ENCODE measurements at places on chromosomes 13 and 19. TPM values are rescaled to one million over a fixed set of nuclear protein-coding genes. Genes with fewer than 3 reads are reported as not detected.

DNA sequence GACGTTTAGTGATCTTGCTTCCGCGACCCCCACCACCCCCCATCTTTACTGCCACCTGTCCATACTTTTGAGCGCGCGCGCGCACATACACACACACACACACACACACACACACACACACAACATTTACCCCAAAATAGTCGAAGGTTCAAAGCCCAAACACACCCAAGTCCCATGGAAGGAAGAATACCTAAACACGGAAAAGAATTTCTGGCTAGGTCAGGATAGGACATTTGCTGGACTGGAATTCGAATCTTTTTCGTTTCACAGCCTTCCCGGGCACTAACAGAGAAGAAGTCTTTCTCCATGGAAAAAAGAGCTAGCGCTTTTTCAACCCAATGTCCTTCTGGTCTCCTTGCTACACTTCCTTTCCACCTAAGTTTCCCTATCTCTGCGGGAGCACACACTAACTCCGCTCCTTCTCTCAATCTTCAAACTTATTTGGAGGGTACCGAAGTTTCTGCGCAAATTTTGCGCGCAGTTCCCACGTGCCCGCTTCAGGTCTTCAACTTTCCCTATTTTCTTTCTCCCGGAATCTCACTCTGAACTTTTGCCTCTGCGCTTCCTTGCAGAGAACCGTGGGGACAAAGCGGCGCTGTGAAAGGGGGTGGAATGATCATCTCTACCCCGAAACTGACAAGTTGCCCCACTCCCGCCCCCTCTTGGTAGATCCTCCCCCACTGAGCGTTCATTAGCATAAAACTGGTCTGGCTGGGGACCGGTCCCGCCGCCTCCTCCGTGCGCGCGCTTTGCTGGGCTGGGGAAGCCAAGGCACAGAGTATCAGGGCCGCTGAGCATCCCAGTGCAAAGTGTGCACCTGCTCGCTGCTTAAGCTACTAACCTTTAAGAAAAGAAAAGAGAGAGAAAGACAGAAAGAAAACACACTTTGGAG, 2.7 kb downstream of the DACH1 start:
- peak; percentile 42 for DNase-seq

DNA sequence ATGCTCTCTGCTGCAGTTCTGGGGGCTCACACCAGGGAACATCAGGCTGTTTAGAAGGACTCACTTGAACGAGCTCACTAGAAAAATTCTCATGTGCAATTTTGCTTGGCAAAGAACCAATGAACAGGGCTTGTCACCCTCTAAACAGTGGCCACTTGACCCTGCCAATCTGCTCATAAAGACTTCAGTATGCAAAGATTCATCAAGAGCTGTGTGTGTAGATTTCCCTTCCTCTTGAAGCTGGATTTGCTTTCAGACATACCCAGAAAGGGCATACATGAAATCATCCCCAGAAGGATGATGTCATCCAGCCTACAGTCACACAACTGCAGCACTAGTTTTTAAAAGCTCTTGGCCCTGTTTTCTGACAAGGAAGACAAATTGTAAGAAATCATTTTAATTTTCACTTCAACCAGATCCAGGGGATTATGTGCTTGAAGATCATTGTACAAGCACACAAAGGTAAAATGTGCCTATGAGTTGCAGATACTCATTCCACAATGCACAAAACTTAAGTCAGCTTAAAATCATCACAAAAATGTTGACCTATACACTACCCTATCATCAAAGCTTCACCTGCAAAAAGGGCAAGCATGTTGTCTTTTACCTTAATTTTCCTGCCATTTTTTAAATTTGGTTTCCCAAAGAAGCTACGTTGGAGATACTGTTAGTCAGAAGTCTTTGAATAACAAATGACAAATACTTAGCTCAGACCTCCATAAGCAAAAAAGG, 5.2 kb upstream of the STK24 start:
- peak; percentile 51 for DNase-seq

ZNF234 gene
- 1.0 TPM for polyA plus RNA-seq

GRCh38 chr13:21067848-21068247, 6.5 kb upstream of the LATS2 start:
- DNase-seq, result no peak

- no peak for DNase-seq
These were observed 666.4 kb downstream of the OLFM4 start for GRCh38 chr13:53694814-53695532.

GRCh38 chr19:16301999-16302694, 22.5 kb upstream of the KLF2 start:
- DNase-seq, result no peak

DNA sequence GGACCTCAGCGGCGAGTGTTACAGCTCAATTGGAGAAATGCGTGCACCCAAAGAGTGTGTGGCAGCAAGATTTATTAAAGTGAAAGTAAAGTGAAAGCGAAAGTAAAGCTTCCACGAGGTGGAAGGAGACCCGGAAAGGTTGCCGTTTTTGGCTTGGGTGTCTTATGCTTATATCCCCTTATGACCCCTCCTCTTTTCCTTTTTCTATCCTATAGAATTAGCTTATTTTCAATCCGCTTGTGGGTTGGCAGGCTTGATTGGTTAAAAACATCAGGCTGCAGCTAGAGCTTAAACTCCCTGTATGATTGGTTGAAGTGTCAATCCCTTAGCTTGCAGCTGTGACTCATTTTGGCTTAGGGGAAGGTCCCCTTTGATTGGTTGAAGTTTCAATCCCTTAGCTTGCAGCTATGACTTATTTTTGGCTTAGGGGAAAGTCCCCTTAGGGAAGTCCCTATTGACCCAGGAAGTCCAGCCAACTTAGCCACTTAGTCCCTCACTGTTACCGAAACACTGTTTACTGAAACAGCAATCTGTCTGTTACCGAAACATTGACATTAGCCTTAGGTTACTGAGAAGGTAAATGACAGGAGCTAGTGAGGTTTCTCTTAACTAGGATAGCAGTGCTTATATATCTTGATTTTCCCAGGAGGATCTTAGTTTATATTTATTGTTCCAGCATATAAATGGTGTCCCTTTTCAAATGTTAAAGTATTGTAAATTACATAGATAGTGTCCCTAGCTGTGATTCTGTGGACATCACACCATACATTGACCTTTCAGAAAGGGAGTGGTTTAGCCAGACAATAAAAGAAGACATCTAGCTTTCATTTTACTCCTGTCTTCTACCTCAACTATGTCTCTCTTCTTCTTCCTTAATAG, 575.8 kb downstream of the DACH1 start:
- peak; percentile 97 for DNase-seq

GRCh38 chr19:279656-280055, 11.5 kb downstream of the PLPP2 start:
- DNase-seq, result no peak

DNA sequence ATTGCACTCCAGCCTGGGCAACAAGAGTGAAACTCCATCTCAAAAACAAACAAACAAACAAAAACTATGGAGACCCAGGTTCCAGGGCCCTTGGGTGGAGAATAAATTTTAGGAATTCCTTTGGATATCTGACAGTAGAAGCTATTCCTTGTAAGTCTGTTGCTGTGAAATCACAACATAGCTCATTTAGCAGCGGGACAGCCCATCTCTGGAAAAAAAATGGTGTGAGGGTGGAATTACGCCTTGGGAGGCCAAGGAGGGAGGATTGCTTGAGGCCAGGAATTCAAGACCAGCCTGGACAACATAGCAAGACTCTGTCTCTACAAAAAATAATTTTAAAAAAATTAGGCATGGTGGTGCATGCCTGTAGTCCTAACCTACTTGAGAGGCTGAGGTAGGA, 15.7 kb downstream of the HMGB1 start:
- DNase-seq, result no peak

- DNase-seq, result no peak
These were observed 12.1 kb downstream of the CEBPA start for GRCh38 chr19:33290082-33290815.

DNA sequence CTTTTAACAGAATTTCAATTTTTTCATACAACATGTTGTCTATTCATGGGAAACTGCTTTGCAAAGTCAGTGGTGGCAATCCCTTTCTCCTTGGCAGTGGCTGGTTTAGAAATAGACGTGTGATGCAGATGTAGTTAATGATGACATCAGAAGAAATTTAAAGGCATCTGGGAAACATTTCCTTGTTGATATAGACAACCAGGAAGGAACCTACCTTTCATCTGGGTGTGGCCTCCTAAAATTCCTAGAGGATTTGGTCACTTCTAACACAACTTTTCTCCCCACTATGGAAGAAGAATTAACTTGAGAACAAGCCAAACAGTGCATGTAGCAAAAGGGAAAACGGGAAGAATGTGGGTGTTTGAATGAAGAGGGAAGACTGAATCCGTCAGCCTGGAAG, 102.8 kb downstream of the EFNB2 start:
- no peak for DNase-seq

CALR3 gene
- not detected for polyA plus RNA-seq

IQCN gene
- not detected for polyA plus RNA-seq

- DNase-seq, result no peak
These were observed 173.5 kb upstream of the LSM14A start for GRCh38 chr19:33998739-33999345.

MAMSTR gene
- not detected for polyA plus RNA-seq

PTH2 gene
- not detected for polyA plus RNA-seq

DNA sequence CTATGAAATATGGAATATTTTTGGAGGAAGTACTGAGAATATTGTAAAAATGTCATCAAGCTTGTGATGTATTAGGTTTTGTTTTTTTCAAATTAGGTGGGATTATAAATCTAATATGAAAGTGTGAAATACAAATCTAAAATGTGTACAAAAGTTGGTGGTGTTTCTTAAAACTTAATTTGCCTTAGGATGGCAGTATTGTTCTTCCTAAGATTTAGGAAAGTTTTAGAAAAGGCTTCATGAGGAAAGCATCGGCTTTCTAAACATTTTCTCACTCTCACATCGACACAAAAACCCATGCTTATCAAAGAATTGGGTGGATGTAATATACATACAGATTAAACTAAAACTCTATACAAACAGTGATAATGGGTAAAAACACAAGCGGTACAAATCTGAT, 972.0 kb upstream of the PCDH20 start:
- no peak for DNase-seq

GRCh38 chr13:72820156-72820897, 38.4 kb downstream of the PIBF1 start:
- DNase-seq, result no peak

DNA sequence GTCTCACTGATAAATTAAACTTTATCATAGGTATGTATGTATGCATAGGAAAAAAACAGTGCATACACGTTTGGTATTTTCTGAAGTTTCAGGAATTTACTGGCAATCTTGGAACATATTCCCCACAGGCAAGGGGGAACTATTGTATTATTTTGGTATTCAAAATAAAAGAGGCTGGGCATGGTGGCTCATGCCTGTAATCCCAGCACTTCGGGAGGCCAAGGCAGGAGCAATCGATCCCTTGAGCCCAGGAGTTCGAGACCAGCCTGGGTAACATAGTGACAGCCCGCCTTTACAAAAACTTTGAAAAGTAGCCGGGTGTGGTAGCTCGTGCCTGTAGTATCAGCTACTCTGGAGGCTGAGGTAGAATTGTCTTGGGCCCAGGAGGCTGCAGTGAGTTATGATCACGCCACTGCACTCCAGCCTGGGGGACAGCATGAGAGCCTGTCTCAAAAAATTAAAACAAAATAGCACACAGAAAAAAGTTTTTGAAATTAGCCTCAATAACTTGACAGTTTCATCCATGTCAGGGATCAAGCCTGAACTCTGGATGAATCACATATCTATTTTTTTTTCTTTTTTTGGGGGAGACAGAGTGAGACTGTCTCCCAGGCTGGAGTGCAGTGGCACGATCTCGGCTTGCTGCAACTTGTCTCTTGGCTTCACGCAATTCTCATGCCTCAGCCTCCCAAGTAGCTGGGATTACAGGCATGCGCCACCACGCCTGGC, 29.1 kb upstream of the HOMER3 start:
- DNase-seq, result no peak

DNA sequence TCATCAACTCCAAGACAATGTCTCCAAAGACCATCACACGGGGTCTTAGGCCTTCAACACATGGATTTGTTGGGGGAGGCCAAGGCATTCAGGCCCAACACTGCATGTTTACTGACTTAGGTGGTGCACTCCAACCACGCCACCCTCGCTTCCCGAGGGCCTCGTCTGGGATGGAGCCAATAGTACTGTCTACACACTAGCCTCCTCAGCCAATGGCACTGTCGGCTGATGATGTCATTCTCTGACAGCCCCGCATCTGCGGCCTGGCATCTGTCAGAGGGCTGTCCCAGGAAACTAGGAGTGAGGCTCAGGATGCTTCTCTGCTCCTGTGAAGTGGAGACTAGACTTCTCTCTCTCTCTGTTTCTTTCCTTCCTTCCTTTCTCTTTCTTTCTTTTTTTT, 96.6 kb downstream of the TEX26 start:
- DNase-seq, result no peak

DNA sequence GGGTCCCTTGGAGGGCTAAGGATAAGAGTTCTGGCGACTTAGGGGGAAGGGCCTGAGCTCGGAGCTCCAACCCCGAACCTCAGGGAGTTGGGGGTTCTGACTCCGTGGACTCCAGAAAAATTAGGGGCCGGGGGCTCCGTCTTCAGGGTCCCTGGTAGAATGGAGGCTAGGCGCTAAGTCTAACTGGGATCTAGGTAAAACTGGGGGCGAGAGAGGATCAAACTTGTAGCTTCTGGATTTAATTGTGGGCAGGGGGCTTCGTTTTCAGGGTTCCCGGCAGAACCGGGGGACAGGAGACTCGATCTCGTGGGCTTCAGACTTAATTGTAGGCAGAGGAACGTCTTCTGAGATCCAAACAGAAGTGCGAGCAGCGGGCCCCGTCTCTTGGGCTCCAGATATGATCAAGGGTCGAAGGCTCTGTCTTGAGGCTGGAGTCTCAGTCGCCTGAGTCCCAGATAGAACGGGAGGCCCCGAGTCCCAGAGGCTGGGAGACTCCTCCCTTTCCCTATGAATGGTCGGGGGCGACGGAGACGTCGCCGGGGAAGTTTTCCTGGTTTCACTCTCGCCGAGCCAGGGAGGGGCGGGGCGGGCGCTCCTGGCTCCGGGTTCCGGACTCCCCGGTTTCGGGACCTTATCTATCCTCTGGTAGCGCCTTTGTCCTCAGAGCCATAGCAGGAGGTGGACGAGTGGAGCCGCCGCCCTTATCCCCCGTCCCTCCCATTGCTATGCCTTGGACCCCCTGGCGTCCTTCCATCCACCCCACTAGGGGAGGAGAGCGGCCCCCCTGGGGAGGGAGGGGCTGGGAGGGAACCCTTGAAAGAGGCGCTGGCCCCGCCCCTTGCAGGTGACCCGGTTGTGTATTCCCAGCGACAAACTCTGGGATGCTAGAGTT, 1.3 kb downstream of the NECTIN2 start:
- DNase-seq, result no peak

LIM2 gene
- not detected for polyA plus RNA-seq

- DNase-seq, result no peak
These were observed 475.8 kb downstream of the FOXO1 start for GRCh38 chr13:40190641-40191100.

Measured in CD14-positive monocyte (primary cell).